ENCODE measurements at places on chromosomes 7 and 10.

DNA sequence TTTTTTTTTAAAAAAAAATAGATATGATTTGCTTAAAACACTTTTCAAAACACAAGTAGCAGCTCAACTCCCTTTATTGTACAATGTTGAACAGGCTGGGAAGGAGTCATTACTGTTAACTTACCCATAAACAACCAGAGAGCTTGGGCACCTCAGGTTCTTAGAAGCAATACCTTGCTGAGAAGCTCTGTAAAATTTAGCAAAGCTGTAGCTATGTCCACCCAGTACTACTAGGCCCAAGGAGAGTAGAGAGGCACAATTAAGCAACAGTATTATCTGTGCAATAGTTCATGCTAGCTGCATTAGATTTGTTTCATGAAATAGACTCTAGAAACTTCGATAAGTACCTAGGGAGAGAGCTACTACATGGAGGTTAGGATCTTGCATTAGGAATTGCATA, 32.0 kb downstream of the SEMA3A start:
- DNase-seq = no peak

- DNase-seq = peak; percentile 57
Measured at GRCh38 chr10:68301790-68302502, 29.9 kb upstream of the HNRNPH3 start.

DNA sequence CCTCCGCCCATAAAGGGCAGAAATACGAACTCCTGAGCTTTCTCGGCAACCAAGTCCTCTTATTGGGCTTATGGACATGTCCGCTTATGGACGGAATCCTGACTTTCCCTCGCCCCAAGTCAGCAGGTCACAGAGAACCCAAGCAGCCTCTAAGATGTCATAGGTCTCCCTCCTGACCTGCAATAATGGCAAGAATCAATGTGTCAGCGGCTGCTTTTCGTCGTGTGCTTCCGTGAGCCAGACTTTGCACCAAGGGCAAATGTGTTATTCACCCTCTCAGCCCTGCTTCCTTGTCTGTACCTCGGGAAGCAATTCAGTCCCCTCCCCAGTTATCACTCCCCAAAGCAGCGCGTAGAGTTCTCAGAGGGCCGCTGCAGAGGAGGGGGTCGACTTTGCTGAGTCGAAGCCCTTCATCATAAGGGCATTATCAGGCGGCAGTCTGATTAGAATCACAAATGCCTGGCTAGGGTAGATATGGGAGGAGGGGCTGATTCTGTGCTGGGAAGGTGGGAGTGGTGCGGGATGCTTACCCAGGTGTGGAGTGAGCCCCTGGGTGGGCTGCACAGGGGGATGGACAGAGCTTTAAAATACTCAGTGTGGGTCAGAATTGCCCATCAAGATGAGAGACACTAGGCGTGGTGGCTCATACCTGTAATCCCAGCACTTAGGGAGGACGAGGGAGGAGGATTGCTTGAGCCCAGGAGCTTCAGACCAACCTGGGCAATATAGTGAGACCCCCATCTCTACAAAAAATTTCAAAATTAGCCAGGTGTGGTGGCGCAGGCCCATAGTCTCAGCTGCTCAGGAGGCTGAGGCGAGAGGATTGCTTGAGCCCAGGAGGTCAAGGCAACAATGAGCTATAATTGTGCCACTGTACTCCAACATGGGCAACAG, 36.0 kb downstream of the COL26A1 start:
- DNase-seq = no peak

DNA sequence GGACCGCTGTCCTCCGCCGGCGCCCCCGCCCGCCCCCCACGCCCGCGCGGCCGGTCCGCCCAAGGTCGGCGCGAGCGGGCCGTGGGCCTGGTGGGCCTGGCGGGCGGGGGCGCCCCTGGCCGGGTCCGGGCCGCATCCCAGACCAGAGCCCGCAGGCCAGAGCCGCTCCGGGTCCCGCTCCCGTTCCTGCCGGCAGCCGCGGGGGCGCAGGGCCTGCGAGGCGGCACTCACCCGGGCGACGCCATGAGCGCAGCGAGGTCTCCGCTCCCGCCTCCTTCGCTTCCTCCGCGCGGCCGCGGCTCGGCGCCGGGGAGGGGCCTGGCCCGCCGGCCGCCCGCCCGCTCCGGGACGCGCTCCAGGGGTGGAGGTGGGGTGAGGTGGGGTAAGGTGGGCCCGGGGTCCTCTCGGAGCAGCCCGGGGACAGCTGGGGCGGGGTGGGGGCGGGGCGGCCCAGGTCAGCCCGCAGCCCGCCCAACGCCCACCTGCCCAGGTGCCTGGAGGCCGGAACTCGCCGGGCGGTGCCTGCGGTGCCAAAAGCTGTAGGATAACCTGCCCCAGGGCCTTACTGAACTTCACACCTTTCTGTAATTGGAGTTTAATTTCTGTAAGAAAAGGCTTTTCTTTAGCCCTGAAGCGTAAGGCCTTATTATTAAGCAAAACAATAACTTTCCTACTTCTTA, at the start of gene URGCP:
URGCP (minus strand) TSS at position 266 of the 680 bp plus-strand sequence; CDS start at position 245, 21 bp downstream.
- no peak for DNase-seq

DNA sequence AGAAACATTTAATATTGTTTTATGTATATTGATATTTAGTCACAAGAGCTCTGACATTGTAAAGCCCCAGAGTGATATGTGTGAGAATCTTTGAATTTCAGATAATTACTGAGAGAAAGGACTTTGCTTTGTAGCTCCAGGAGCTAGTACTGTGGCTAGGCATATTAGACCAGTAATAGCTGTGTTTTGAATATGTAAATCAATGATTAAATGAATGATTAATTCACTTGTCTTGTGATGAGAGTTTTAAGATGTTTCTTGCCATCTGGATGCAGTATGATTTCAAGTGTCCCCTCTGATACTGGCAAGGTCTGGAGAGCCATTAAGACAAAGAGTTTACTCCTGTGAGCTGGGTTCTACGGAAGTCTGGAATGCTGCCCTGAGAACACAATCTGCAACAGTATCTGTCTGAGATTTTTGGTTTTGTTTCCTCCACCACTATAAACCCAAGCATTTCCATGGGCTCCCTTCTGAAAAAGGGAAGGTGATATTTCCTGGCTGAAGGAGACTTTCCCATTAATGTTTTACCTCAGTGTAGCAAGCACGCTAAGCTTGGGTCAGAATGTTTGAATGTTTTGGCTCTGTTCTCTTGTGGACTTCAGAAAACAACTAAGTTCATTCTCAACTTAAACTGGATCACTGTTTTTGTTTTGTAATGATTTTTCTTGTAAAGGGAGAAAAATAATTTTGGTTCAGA, 61.3 kb upstream of the BICC1 start:
- no peak for DNase-seq

GRCh38 chr7:120852700-120853099, 5.2 kb downstream of the TSPAN12 start:
- DNase-seq = no peak

DNA sequence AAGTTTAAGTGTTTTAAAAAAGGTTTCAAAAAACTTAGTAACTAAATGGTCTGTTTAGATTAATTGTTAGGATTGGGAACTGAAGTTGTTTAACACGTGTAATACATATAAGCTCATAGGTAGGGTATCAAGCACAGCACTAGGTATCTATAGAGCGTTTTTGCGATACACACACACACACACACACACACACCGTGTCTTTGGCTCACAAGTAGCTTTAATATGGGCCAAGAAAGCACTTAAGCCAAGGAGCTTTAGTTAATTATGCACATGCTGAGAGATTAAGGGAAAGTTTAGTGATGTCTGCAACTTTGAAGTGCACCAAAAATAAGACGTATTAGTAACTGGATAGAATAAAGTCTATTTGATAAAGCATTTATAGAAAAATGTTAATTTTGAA, 93.8 kb upstream of the CNTNAP2 start:
- DNase-seq = no peak

- DNase-seq = no peak
Measured at GRCh38 chr10:103678178-103678526, 177.2 kb downstream of the SH3PXD2A start.

DNA sequence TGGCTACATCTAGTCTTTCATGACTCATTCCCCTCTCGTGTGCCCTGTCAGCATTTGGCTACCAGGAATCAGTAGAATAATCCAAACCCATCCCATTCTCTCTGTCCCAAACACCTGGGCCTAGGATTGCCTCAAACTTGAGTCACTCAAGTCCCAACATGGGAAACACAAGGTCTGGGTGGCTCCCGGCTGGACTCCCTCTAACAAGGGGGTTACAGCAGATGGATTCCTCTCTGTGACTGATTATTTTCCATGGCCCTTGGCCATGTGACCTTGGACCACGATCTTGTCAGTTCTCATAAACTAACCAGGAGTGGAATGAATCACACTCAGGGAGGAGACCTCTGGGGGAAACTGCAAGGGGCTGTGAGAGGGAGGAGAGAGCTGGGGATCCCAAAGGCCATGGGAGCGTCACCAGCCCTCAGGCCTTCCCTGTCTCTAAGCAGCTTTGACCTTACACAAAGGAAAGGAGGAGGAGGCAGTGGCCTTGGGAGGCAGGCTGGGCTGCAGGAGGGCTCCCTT, 533.1 kb downstream of the KCNMA1 start:
- no peak for DNase-seq

DNA sequence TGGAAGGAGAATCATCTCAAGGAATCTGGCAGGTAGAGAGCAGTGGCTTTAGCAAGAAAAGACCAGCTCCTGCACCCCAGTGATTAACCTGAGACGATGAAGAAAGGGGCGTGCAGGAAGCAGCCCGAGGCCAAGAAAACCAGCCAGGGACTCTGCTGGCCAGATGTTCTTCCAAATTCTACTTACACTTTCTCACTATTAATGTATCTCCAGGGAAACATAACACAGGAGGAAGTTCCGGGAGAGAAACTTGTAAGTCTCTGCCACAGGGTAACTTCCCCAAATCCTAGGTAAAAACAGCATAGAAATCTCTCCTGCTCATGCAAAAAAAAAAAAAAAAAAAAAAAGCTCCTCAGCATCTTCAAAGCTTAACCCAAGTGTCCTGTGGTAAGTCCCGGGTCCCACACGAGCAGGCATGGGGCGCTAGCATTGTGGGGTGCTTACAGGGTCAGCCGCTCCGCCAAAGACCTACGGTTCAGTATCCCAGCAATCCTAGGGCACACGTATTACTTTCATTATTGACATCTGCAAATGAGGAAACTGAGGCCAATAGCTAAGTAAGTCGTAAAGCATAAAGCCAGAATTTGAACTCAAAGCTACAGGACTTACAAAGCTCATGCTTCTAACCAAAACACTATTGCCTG, 97.2 kb upstream of the GNA12 start:
- DNase-seq = no peak

- no peak for DNase-seq
Measured at GRCh38 chr10:79542626-79543025, 17.6 kb downstream of the SFTPA2 start.

DNA sequence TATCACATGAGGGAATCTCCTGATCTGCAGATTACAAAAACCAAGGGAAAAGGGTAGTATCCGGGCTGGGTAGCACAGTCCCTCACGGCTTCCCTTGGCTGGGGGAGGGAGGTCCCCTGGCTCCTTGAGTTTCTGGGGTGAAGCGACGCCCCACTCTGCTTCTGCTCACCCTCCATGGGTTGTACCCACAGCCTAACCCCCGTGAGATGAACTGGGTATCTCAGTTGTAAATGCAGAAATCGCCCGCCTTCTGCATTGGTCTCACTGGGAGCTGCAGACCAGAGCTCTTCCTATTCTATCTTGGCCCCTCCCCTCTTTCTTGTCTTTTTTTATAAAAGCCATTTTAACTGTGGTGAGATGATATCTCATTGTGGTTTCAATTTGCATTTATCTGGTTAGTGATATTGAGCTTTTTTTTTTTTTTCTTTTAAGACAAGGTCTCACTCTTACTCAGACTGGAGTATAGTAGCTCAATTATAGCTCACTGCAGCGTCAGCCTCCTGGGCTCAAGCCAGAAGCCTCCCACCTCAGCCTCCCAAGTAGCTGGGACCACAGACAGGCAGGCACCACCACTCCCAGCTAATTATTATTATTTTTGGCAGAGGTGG, 87.8 kb downstream of the ABCC2 start:
- DNase-seq = no peak

- DNase-seq = no peak
Measured at GRCh38 chr7:120273476-120273975, 551 bp downstream of the KCND2 start.

GRCh38 chr7:50404392-50404791, 45.8 kb downstream of the FIGNL1 start:
- DNase-seq = no peak

- DNase-seq = no peak
Measured at GRCh38 chr10:75432176-75432575, 752 bp downstream of the LRMDA start.

DNA sequence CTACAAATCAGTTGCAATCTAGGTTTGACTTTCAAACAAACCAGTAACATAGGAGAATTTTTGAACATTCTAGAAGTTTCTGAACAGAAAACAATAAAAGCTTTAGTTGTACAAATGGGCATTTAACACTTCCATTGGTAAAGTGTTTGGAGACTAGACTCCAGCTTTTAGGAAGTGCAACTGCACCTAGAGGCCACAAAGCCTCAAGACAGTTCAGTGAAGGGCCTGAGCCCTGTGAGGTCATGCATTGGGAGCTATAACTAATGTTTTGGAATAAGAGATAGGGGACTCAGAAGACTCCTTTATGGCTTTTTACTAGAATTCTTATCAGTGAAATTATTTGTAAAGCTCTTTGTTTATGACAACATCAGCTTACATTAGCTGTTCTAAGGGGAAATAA, 3.0 kb upstream of the EPHB6 start:
- no peak for DNase-seq

DNA sequence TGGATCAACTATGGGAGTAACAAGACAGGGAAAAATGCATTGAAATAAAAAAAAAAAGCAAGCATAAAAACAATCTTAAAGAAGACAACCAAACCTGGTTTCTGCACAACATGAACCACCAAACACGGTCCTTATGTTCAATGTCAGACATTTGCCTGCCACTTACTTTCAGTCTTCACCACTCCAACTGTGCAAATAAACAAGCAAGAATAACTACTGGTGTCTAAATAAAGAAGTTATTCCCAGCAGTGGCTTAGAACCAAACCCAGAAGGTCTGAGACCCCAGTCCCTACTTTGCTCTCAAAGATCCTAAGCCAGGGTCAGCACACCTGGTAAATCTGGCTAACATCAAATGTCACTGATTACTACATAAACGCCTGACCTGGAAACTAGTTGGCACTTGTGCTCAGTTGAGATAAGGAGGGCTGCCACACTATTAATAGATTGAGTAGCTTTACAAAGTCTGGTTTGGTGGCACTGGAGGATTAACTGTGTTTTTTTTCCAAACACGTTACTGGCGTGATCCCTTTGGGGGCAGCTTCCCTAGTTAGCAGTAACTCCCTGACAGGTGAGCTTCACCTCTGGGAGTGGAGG, 62.7 kb upstream of the ABLIM1 start:
- no peak for DNase-seq

- peak; percentile 9 for DNase-seq
Measured at GRCh38 chr7:149125189-149125862, 798 bp downstream of the ZNF425 start.

DNA sequence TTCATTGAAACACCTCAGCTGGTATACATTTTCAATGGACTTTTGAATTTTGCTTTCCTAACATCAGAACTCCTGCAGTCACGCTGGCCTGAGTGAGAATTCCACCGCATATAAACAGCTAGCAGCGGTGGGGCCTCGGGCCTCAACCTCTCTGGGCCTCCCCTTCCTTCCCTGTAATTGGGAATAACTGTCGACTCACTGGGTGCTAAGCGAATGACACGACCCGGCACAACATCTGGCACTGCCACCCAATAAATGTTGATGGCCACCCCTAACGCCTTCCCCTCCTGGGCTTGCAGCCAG, 670 bp downstream of the RCC1L start:
- DNase-seq = peak; percentile 17
